ENCODE measurements at places on chromosomes 7 and 10.

DNA sequence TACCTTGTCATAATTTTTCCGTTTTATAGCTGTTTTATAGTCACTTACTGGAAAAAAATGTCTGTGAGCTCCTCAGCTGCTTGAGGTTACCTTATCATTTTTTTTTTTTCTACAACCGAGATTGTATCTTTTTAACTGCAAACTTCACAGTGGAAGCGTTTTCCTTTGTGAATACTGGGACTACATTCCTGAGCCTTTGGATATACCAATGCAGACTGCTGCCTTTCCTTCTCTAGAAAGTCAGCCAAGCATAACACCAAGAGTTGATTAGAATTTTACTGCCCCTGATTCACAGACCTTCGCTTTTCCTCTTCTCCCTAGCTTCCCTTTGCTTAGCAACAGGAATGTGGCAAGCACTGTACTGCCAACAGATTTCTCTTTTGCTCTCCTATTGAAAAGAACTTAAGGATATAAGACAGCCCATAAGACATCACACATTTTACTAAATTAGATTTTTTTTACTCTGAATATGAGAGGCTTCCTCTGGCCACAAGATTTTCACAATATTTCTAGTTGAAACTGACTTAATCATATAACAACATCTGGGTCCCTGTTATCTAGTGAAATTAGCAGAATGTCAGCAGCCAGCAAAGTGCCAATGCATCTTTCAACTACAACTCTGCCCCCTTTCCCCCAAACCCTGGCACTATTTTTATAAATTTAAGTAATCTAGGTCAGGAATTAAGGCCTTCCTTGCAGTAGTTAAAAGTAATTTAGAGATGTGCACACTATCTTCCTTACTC, 170.6 kb downstream of the PRKG1 start:
- DNase-seq: no peak

GRCh38 chr10:114550756-114551635, 107.1 kb downstream of the ABLIM1 start:
- DNase-seq: no peak

DNA sequence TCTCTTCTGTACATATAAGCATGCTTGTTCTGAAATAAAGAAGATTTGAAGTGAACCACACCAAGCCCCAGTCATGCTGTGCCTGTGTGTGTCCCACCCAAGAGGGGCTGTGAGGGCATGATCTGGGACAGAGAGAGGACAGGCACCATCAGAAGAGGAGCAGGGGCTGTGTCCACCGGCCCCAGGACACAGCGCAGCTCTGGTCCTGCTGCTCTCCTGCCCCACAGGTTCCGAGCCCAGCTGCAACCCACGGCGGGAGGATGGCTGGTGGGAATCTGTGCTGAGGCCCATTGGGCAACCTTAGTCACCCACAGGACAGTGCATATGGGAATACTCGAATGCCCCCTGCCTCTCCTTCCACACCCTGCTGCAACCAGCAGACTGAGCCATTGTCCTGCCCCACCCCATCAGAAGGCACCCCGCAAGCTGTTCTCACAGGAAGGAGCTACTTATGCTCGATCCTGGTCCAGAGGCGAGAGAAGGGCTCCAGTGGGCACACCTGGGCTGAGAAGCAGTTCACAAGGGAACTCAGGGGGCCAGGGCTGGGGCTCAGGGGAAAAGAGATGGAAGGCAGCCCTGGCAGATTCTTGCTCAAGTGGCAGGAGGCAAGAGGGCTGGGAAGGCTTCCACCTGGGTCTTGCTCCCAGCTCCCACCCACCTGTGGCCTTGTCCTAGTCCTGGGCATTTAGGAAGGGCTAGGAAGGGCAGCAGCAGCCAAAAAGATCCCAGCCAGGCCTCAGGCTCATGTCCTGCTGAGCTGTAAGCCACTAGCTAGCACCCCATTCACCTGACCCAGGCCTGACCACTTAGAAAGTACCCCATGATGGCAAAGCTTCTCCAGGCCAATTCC, 31.9 kb downstream of the LDB3 start:
- no peak for DNase-seq

DNA sequence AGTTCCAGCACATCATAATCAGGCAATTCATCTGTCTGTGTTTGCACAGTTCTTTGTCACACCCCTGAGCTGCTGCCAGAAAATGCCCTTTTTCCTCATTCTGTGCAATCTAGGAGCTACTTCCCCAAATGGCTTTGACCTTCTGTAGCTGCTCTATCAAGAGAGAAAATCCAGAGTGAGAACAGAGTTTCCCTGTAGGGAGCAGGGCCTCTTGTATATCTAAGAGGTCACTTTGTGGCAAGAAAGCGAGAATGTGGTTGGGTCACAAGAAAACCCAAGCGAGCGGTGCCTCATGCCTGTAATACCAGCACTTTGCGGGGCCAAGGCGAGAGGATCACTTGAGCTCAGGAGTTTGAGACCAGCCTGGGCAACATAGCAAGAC, 24.3 kb downstream of the SLC29A3 start:
- DNase-seq: no peak

DNA sequence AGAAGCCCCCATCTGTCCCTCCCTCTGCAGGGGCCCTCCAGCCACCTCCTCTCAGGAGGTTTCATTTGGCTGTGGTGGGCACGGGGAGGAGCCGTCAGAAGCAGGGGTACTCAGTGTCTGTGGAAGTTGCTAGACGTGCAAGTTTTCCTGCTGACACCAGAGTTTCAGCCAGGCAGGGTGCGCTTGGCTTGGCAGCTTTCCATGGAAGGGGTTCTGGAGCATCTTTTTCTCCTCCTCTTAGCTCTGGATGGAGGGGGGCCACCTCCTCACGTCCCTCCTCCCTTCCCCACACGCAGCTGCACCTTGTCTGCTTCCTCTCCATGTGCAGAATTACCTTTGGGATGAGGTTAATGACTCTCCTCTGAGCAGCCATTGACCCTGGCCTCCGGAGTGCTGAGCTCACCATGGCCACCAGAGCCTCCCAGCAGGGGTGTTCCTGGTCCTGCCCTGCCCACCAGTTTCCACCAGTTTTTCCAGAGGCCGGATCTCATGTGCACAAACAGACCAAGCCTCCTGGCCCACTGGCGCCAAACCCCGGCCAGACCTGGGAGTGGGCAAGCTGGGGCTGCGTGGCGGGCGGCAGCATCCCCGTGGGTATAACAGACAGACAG, 579.8 kb upstream of the FOXK1 start:
- DNase-seq: no peak

DNA sequence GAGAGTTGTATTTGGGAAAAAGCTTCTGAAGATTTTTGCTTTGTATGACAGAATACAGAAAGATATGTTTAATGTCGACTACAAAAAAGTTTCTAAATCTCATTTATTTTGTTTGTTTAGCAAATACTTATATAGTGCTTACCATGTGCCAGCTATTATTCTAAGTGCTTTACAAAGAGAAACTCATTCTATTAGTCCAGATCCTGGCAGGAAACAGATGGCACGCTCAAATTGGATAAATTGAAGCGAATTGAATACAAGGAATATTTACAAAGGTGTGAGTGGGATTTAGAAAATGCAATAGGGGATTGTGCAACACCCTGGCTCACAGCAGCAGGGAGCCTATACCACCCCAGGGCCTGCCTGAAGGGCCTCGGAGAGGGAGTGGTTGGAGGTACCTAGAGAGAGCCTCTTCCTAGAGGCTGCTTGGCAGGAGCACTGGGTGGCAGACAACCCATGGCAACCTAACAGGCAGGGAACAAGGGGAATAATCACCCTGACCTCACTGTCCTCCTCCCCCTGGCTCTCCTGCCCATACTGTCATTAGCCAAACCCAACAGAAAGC, 27.6 kb upstream of the FAM204A start:
- DNase-seq: no peak

- no peak for DNase-seq
Measured at GRCh38 chr10:14481752-14482151, 151.0 kb upstream of the FRMD4A start.

GRCh38 chr7:92881091-92881485, 44.7 kb upstream of the CDK6 start:
- no peak for DNase-seq

DNA sequence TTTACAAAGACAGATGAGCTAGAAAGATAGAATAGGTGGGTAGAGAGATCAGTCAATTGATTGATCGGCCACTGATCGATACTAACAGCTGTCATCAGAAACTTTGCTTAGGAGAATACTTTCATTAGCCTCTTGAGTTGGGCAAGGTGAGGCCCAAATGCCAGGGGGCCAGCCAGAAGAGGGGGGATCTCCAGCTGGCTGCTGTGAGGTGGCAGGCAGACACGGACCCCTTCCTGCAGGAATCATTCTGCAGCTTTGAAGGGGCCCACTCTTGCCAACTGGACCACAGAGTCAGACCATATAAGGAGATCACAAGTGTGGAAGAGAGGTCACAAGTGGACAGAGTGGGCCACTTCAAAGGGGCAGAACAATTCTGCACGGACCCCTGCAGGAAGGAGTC, 62.9 kb upstream of the DOCK1 start:
- no peak for DNase-seq

GRCh38 chr10:94075506-94075905, 81.8 kb downstream of the PLCE1 start:
- no peak for DNase-seq

- no peak for DNase-seq
Measured at GRCh38 chr7:371779-372545, 82.0 kb downstream of the FOXL3 start.

DNA sequence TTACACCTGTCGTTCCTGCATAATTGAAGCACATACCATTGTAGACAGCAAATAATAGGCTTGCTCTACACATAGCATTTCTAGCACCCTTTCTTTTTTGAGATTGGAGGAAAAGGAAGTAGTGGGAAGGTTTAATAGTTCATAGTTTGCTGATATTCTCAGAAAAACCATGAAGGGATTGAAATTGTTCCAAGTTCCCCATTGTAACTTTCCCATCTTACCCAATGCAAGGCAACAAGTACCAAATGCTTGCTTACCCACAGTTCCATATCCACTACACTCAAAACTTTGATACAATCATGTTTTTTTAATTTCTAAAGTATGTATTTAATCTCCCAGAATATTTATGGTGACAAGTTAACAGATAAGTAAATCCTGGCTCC, 13.8 kb downstream of the CYP3A5 start:
- DNase-seq: no peak

- no peak for DNase-seq
Measured at GRCh38 chr10:63929831-63930467, 408.7 kb downstream of the REEP3 start.

- no peak for DNase-seq
Measured at GRCh38 chr10:43120116-43120928, 17.9 kb upstream of the CSGALNACT2 start.

- DNase-seq: no peak
Measured at GRCh38 chr10:70433581-70434280, 7.8 kb downstream of the NODAL start.

- DNase-seq: no peak
Measured at GRCh38 chr7:74240482-74240881, 13.7 kb downstream of the RFC2 start.

DNA sequence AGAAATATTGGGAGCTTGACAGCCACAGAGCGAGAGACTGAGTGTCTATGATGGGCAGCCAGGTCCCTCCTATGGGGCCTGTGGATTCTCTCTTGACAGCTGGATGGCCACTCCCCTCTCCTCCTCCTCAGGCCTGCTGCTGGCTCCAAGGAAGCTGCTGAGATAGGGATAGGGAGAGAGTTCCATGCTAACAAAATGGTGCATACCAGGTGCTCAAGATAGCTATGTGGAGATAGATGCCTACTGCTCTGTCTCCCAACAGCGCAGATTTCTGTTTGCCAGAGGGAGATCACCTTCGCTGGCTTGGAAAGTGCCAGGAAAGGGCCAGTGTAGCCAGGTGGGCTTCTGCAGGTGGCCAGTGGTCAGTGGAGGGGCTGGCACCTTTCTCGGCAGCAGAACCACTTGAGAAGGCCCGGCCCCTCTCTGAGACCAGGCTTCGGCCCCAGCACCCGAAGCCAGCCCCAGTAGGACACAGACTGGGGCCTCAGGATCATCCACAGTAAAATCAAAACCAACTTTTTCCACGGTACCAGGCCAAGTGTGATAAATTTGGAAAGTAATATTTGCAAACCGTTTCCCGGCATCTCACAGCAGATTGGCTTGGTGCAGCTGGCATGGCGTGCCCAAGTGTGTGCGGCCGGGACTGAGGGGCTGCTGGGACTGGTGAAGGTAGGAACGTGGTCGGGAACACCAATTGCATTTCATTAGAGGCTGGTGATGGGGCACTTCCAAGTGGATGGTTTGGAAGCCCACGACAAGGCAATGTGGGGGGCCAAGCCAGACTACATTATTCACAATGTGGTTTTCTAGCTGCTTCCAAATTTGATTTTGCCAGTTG, 139.6 kb downstream of the PTPN20 start:
- no peak for DNase-seq

DNA sequence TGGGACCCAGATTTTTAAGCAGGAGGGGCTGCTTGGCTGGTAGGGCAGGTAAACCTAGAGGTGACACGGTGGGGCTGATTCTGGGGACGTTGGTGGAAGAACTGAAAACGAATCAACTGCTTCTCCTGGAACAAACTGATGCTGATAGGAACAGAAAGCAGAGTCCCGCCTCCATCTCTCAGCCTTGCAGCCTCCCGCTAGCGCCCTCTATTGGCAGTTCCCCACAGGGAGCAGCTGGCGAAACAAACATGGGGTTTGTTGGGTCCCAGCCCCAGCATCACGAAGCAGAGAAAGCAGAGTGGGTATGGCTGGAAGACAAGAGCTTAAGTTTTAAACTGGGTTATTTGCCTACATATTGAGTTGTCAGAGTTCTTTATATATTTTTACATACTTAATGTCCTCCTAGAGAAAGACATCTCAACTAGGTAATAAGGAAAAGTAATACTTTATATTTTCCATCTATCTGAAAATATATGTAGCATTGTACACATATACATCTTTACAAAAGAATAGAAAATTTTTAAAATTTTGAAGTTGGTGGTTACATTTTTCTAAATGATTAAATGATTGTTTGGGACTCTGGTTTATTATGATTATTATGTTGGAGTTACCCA, 42.3 kb upstream of the FOXI2 start:
- peak; percentile 73 for DNase-seq

DNA sequence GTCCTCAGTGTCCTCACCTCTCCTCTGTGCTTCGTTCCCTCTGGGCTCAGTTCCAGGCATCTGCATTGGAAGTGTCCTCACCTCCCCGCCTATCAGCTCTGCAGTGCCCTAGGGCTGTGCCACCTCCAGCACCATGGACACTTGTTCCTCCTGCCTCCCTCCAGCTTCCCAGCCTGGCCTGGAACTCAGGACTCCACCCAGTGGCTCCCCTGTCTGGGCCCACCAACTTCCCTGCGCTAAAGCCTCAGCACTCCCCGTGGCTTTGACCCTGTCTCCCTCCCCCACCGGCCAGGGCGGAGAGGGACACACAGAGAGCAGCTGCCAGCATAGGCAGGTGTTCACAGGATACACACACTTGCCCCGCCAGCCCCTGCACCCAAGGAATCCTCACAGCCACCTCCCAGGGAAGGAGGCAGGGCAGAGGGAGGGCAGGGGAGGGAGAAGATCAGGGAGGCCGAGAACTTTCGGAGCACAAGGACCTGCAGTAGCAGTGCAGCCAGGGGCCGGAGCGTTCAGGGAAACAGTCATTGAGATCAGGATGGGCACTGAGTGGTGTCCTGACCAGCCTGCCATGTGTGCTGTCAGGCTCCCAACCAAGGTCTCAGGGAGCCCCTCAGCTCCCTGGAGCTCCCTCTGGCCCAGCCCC, 31.3 kb downstream of the ANXA8 start:
- DNase-seq: peak; percentile 48

GRCh38 chr10:101693651-101693977, 1.4 kb downstream of the FBXW4 start:
- no peak for DNase-seq

GRCh38 chr7:91034459-91035368, 229.5 kb upstream of the FZD1 start:
- peak; percentile 62 for DNase-seq
